ENCODE measurements at places on chromosomes 7 and 10. TPM values are rescaled to one million over a fixed set of nuclear protein-coding genes. Genes with fewer than 3 reads are reported as not detected.

The MACROH2A2 gene
- total RNA-seq, result 19.4 TPM

The CLEC2L gene
- not detected for total RNA-seq

The ASAH2 gene
- under 0.01 TPM for total RNA-seq

The COPG2 gene
- 12.8 TPM for total RNA-seq

The TPST1 gene
- 24.7 TPM for total RNA-seq

The LRGUK gene
- 0.41 TPM for total RNA-seq

The TMEM176B gene
- total RNA-seq, result 52.3 TPM

The CAV2 gene
- 142 TPM for total RNA-seq

The GOLGA7B gene
- 0.16 TPM for total RNA-seq

The NKX1-2 gene
- not detected for total RNA-seq
